ENCODE measurements at places on chromosomes 3 and 15. TPM values are rescaled to one million over a fixed set of nuclear protein-coding genes. Genes with fewer than 3 reads are reported as not detected.

Gene C3orf22
- total RNA-seq, result not detected

Gene GOLGA8S
- total RNA-seq, result 0.09 TPM

Gene GOLGA8G
- not detected for total RNA-seq

DNA sequence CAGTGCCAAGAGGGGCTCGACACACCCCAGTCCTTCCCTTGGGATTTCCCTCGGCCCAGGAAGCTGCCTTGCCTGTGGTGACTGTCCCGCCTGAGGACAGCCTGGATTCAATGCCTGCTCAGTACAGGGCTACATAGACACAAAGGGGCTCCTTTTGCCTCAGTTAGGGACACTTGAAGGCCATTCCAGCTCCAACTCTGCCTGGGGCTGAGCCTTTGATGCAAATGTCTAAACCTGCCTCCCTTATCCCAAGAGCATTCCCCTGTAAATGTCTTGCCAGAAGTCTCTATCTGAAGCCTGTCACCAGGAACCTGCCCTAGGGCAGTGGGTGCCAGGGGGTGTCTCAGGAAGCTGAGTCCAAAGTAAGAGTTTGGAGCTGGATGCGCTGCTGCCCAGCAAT is 19.3 kb upstream of the LYSMD4 start:
- no peak for DNase-seq

DNA sequence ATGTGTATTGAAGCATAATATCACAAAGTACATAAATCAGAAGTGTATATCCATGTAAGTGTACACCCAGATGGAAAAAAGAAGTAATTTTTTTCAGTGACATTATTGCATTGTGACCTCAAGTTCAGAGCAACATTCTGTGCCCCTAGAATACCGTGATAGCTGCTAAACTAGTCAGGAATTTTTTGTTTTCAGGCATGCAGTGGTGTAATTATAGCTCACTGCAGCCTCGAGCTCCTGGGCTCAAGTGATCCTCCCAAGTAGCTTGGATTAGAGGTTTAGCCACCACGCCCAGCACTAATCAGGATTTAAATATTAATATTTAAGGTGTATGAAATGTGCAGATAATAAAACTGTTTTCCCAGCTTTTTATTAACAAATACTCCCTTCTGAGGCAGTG is 25.5 kb downstream of the SEC62 start:
- no peak for DNase-seq

GRCh38 chr3:60839246-60839645 is 412.0 kb downstream of the FHIT start:
- DNase-seq, result no peak

- DNase-seq, result no peak
Measured at GRCh38 chr3:63561879-63562278, 90.6 kb upstream of the SNTN start.

DNA sequence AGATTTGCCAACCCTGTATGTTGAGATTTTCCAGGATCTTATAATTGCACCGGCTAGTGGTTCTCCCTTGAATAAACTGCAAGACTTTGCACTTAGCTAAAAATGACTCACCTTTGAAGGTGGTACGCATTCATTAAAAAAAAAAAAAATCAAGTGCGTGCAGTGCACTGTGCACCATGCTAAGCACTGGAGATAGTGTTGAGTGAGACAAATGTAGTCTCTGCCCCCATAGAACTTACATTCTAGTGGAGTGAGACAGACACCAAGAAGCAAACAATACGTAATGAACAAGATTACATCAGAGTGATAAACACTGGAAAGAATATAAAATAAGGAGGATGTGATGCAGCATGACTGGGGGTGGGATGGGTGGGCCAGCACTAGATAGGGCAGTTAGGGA is 69.4 kb downstream of the ITPR1 start:
- no peak for DNase-seq

All from Calu3 (cell line).